ENCODE measurements at places on chromosomes 1 and 21. TPM values are rescaled to one million over a fixed set of nuclear protein-coding genes. Genes with fewer than 3 reads are reported as not detected.

The TPTE gene
- total RNA-seq, result not detected

The FCER1A gene
- 13.3 TPM for total RNA-seq

The CD52 gene
- 348 TPM for total RNA-seq

The ZNF593OS gene
- total RNA-seq, result not detected

The MANEAL gene
- total RNA-seq, result 6.9 TPM

DNA sequence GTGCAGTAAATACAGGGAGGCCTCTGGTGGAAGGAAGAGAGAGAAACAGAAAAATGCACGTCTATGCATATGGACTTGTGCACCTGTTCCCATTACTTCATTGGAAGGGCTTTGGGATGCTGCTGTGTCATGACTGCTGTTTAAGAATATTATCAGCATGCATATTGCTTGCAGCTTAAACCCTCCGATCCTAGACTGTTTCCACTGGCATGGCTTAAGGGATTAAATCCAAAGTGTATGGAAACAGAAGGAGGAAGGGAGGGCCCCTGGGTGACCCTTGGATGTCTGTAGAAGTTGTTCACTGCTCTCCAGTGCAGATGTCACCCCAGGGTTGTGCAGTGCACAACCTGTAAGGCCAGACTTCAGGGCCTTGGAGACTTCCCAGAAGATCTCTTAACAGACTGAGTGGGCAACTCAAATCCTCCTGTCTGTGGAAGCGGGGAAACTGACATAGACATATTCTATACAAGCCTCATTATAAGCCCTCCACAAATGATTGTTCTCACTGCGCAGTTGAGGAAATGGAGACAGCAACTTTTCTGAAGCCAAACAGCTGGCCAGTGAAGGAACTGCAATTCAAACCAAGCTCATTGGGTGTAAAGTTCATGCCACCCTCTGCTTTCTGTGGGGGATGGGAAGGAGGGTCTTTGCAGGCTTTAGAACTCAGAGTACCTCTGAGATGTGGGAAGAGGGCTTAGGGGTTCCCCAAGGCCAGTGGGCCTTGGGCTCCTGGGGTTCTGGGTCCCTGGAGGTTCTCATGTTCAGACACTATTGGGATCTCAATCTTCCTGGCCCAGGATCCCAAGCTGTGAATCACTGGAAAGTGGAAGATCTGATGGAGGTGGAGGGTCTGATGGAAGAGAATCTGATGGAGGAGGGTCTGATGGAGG lies 73.8 kb downstream of the UMODL1 start:
- DNase-seq, result no peak

- no peak for DNase-seq
Measured at GRCh38 chr1:218658899-218659298, 313.8 kb downstream of the TGFB2 start.

DNA sequence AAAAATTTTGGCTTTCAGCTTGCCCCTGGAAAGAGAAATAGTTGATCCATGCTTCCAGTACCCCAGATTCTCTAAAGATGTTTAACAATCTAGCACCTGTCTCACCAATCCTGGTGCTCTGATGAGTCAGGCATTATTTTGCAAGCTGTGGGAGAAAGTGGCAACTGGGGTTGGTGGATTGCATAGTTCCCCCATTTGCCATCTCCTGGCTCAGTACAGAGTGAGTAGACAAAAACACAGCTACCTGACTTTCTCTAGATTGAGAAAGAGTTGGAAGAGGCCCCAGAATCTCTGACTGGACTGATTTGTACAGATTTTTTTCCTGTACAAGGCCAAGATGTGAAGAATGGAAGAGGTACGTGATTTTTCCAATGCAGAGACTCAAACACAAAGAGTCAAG lies 75.1 kb upstream of the NEGR1 start:
- DNase-seq, result no peak

DNA sequence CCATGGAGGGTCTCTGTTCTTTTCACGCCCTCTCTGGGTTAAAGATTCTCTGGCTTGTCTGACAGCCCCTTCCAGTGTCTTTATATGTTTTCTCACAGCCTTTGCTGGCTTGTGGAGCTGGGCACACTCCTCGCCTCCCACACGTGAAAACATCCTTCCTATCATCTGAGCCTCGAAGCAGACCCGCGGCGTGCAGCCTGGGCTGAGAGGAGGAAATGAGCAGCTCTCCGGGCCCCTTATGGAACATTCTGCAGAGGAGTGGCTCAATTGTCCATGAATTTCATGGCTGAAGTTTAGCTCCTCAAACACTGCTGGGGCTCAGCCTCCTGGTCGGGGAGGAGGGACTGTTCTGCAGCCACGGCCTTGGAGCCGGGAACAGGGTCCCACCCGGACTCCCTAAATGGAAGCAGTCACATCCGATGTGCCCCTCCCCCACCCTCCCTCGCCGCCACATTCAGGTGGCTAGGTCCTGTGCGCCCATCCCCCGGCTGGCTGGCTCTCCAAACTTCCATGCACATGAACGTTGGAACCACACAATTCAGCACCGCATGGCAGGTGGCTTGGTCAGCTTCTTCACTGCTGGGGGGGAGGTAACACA lies 15.1 kb upstream of the PDE9A start:
- peak; percentile 35 for DNase-seq

- no peak for DNase-seq
Measured at GRCh38 chr1:117181630-117182041, 29.1 kb downstream of the VTCN1 start.

- DNase-seq, result no peak
Measured at GRCh38 chr1:147628441-147628840, 41.9 kb downstream of the ACP6 start.

DNA sequence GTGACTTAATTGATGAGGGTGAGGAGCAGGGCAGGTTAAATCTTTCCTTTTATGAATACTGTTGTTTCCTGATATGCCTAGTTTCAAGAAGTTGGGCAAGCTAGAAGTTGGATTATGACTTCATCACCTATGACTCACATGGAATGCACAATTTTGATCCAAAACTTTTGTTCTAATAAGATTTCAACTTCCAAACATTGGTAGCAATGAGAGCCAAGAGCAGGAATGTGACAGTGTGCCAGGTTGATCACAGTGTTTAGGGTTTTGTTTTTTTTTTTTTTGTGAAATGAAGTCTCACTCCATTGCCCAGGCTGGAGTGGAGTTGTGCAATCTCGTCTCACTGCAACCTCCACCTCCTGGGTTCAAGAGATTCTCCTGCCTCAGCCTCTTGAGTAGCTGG lies 349.4 kb downstream of the DUSP10 start:
- DNase-seq, result no peak

GRCh38 chr1:23506376-23507107 lies 22.6 kb upstream of the ASAP3 start:
- DNase-seq, result no peak

GRCh38 chr1:56644064-56644918 lies 823 bp upstream of the PRKAA2 start:
- DNase-seq, result no peak

DNA sequence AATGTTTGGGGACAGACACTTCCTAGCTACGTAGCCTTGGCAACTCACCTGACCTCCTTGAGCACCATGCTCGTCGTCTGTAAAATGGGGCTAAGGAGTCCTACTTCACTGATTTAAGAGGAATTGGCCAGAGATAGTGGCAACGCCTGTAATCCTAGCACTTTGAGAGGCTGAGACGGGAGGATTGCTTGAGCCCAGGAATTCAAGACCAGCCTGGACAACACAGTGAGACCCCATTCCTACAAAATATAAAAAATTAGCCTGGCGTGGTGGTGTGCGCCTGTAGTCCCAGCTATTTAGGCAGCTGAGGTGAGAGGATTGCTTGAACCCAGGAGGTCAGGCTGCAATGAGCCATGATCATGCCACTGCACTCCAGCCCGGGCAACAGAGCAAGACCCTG lies 4.5 kb downstream of the SYTL1 start:
- no peak for DNase-seq

- DNase-seq, result no peak
Measured at GRCh38 chr1:5575396-5575940, 416.8 kb downstream of the NPHP4 start.

DNA sequence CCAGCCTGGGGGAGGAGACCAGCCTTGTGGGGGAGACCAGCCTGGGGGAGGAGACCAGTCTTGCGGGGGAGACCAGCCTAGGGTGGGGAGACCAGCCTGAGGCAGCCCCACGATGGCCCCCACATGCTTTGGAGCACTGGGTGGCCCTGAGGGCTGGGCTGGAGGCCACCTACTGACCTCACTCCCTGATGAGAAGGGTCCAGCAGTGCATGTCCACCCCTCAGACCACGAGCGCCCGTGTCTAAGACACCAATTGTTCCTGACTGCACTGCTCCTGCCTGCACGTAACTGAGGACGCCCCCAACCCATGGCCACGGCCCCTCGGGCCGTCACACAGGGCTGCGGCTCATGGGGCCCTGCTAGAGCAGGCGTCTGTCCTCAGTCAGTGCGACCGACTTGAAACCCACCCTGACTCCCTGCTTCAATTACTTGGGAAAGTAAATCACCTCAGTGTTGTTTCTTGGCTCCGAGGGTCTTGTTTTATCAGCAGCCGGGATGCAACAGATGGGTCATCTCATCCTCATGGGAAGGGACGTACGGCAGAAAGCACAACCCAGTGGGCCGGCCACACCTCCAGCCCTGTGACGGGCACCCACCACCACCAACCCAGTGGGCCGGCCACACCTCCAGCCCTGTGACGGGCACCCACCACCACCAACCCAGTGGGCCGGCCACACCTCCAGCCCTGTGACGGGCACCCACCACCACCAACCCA lies at the start of gene SPATC1L:
Gene SPATC1L, minus strand, starts transcription at position 550 of the 715 bp plus-strand sequence. CDS start 1,643 bp downstream, outside the sequence.
- DNase-seq, result peak; percentile 84

DNA sequence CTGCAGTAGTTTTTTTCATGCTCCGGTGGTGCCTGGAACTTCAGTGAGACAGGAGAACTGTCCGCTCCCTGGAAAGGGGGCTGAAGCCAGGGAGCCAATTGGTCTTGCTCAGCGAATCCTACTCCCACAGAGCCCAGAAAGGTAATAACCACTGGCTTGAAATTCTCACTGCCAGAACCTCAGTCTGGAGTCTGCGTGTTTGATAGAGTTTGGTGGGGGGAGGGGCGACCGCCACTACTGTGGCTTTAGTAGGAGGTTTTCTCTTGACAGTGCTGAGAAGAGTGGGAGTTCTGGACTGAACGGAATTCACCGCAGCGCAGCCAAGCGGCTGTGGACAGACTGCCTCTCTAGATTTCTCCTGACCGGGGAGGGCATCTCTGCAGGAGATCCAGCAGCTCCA lies 8.0 kb upstream of the OR2M3 start:
- DNase-seq, result no peak

DNA sequence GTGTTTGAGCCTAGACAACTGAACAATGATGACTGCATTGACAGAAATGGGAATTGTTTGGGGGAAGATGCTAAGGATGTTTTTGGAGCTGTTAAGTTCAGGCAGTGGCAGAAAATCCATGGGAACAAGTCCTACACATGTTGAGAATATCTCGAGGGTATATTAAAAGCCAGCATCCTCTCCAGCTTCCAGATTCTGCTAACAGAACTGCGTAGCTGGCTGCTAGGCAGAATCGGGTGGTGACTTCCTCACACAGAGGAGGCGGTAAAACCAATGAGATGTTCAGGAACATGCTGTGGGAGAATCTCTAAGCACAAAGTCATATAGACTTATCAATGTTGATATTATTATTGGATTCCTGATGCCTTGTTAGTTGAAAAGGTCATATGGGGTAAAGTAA lies 14.8 kb downstream of the FAM163A start:
- no peak for DNase-seq

DNA sequence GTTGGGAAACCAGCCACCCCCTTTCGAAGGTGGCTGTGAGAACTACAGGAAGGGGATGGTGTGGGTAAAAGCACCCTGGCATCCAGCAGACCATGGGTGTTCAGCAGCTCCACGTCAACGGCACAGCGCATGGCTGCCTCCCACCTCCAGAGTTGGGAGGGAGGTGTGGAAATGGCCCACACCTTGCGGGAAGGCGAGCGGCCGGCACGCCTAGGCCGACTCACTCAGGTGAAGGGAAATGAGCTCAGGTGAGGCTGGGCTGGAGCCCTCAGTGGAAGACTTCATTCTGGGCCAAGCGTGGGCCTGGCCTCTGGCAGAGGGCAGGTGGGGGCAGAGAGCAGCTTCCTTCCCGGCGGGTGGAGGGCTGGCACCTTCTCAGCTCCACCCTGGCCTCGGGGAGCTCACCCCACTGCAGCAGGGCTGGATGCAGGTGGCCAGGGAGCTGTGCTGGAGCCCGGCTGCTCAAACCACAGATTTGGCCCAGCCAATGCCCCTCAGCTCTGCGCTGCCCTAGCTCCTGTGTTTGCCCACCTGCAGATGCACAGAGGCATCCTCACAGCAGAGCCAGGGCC lies 24.8 kb upstream of the ALDH4A1 start:
- DNase-seq, result no peak

DNA sequence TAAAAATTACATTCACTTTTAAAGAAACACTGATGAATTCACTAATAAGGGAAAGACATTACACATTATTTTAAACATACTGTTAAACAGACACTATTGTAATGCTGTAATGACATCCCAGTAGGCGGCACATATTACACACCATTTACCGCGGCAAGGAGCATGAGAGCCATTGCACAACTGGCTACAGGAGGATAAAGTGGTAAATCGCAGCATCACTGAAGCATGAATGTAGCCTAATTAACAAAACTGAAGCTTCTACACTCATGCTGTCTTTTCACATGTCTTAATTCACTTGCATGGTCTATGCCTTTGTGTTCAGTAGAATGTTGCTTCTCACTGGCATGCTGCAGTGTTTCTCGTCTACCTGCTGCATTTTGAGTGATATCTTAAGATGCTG lies 1046.0 kb downstream of the MRPL39 start:
- DNase-seq, result no peak
